ENCODE measurements at places on chromosomes 16 and 17. TPM values are rescaled to one million over a fixed set of nuclear protein-coding genes. Genes with fewer than 3 reads are reported as not detected.

Gene PHOSPHO1
- 0.95 TPM for total RNA-seq

GRCh38 chr17:47119746-47120520, 69.2 kb downstream of the CDC27 start:
- DNase-seq = no peak

- no peak for DNase-seq
Observed at GRCh38 chr17:79478051-79478461, 132.8 kb downstream of the RBFOX3 start.

DNA sequence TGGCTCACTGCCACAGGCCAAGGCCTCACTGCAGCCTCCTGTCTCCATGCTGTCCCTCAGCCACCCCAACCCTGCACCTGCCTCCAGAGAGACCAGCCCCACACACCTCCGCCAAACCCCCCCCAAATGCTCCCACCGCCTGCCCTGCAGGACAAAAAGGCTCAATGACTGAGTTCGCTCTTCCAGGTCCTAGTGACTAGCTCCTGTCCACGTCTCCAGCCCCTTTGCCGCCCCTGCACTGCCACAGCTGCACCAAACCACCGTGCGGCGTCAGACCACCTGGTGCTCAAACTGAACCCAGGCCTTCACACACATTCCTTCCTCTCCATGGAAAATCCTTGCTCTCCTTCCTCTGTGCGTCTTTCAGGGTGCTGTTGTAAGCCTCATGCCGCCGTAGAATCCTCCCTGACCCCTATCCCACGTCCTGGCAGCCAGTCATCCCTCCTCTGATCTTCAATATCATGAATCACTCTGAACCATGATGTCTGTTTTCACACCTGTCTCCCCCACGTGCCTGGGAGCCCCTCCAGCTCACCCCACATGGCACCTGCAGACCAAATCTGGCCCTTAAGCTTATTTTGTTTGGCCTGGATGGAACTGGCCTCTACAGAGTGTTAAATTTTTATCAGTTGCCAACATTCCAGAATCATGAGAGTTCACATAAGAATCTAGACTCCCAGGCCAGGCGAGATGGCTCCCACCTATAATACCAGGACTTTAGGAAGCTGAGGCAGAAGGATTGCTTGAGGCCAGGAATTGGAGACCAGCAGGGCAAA, 4.3 kb upstream of the GSG1L start:
- no peak for DNase-seq

- no peak for DNase-seq
Observed at GRCh38 chr17:51667706-51668083, 407.3 kb downstream of the UTP18 start.

- DNase-seq = no peak
Observed at GRCh38 chr17:39339272-39339671, 62.2 kb downstream of the FBXL20 start.

Gene ADAD2
- not detected for total RNA-seq

DNA sequence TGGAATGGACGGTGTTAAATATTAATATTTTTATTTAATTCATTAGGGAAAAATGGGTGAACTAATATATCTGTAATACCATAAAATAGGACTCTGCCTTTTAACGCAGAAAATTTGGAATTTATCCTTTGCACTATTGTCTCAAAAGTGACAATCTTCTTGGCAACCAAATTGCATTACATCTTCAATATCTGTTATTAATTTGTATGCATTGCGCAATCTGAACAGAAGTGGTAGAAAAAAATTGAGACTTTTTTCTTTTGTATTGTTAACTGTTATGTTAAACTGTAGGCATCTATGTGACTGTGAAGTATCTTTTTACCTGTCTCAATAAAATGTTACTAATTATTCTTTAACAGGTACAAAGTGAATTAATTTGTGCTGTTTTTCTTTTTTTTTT, 55.6 kb downstream of the PPM1E start:
- DNase-seq = no peak

- no peak for DNase-seq
Observed at GRCh38 chr16:70772493-70772892, 28.5 kb downstream of the VAC14 start.

DNA sequence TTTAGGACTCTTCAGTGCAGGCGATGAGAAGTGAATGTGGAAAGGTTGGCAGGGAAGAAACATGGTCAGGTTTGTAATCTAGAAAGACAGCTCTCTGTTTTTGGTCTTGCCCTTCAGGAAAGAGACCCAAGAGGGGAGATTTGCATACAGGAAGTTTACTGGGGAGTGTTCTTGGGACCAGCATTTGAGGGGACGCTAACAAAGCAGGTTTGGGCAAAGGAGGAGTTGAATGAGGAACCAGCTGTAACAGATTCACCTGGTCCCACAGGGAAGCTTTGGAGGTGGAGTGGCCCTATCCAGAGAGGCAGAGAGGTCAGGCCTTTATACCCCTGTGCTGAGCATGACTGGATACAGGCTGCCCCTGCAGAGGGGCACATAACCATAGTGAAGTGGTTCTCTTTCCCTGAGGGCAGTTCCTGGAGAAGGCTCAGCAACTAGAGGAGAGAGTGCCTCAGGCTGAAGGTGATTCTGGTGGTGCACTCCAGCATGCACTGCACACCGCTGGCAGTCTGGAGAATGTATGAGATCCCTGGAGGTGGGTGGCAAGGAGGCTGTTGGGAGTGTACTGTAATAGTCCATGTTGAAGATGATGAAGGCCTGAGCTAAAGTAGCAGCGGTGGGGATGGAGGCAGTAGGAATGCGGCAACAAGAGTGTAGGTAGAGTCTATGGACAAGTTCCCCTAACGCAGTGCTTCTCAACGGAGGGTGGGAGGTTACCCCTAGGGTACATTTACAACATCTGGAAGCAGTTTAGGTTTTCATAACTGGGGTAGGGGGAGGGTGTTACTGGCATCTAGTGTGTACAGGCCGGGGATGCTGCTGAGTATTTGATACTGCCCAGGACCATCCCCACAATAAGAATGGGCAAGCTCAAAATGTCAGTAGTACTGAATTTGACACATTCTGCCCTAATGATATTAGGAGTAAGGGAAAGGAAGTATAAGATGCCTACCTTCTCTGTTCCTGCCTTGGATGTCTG, 37.2 kb downstream of the MAP2K6 start:
- no peak for DNase-seq

- no peak for DNase-seq
Observed at GRCh38 chr16:9007177-9007794, 43.6 kb upstream of the USP7 start.

DNA sequence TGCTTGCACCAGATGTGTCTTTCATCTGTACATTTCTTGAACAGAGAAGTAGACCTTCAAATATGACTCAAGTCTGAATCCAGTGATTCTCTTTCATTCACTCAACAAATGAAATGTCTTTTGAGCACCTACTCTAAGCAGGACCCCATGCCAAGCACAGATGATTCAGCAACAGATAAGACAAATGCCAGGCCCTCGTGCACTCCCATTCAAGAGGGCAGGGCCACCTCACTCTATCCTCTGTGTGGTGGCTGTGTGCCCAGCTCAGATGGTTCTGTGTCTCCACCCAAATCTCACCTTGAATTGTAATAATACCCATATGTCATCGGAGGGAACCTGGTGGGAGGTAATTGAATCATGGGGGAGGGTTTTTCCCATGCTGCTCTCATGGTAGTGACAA, 74.1 kb upstream of the NKD1 start:
- DNase-seq = no peak

DNA sequence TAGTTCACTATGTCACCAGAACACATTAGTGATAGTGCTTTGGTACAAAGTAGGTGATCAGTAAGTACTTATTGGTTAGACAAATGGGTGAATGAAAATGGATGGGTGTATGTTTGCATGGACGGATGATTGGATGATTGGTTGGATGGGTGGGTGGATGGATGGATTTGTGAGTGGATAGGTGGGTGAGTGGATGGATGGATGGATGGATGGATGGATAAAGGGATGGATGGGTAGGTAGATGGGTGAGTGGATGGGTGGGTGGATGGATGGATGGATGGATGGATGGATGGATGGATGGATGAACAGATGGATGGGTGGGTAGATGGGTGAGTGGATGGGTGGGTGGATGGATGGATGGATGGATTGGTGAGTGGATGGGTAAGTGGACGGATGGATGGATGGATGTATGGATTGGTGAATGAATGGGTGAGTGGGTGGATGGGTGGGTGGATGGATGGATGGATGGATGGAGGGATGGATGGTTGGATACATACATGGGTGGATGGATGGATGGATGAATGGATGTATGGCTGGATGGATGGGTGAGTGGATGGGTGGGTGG, 225.3 kb upstream of the GSE1 start:
- no peak for DNase-seq

Gene IL34
- 55.6 TPM for total RNA-seq

Gene NOG
- 2.3 TPM for total RNA-seq

DNA sequence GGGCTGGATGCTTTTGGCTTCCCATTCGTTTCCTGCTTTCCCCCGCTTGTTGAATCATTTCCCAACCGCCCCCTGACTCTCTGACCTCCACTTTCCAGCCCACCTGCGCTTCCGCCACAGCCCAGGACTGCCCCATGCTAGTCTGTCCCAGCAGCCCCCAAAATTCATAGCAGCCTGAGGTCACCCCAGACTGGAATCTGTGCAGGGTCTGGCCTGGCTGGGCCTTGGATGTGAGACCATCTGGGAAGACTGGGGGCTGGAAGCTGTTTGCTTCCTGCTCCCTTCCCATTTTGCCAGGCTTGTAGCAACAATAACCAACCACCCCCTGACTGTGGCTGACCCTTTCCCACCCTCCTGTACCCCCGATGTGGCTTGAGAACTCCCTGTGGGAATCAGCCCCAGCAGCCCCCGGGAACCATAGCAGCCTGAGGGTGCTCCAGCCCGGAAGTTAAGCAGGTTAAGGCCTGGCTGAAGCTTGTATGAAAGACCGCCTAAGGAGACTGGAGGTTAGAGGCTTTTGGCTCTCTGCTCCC, 2290.8 kb downstream of the TP53TG3F start:
- DNase-seq = no peak

DNA sequence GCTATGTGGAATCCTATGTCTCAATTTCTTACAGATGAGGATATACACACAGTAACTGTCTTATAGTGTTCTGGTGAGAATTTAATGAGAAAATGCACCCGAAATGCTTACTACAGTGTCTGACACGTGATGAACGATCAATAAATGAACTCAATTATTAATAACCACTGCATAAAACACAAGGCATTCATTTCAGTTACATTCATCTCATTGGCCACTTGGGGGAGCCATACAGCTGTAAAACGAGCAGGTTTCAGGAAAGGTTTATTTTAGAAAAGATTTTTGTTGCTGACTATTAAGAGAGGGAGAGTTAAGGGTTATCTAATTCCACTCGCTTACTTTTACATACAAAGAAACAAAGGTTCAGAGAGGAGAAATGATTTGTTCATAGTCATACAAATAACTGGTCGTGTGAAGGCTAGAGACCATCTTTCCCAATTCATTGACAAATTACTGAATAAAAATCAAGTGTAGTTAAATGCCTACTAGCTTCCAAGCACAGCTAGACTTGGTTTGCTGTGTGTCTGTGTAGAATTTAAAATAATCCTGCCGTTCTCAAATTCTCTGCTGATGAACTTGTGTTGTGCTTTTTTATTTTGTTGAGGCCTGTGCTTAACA, 160.1 kb downstream of the MAP2K4 start:
- no peak for DNase-seq

Gene PLLP
- 8.6 TPM for total RNA-seq

DNA sequence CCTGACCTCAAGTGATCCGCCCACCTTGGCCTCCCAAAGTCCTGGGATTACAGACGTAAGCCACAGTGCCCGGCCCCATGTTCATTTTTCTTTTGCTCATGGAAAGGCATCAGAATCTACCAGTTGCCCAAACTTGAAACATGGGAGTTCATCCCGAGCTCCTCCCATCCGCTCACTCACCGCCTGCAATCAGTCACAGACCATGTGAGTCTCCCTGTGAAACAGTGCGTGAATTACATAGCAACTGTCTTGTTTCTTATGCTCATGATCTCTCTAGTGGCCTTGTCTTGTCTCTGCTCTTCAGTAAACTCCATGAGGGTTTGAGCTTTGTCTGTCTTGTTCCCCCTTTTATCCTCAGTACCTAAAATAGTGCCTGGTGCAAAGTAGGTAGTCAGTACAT, 52.1 kb upstream of the TNRC6A start:
- no peak for DNase-seq

GRCh38 chr17:65359016-65359415, 202.4 kb downstream of the AXIN2 start:
- no peak for DNase-seq

DNA sequence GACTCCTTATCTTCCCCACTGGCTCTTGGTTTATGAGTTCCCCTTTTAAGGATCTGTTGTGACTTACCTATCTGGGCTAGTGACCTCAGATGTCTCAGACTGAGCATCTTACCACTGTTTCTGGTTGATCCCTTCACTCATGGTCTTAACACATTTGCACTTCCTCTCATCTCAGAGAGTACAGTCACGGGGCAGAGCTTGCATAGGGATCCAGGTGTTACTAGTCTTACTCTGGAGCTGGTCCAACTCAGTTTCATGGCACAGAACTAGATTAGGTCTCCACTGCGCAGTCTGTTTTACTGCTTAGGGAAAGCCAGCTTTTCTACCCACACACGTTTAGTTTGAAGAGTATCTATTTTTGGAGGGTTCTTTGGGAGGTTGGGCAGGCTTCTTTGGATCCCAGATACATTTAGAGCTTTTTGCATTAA, 10.2 kb downstream of the GABARAPL2 start:
- no peak for DNase-seq

Gene NUBP1
- 19.2 TPM for total RNA-seq

DNA sequence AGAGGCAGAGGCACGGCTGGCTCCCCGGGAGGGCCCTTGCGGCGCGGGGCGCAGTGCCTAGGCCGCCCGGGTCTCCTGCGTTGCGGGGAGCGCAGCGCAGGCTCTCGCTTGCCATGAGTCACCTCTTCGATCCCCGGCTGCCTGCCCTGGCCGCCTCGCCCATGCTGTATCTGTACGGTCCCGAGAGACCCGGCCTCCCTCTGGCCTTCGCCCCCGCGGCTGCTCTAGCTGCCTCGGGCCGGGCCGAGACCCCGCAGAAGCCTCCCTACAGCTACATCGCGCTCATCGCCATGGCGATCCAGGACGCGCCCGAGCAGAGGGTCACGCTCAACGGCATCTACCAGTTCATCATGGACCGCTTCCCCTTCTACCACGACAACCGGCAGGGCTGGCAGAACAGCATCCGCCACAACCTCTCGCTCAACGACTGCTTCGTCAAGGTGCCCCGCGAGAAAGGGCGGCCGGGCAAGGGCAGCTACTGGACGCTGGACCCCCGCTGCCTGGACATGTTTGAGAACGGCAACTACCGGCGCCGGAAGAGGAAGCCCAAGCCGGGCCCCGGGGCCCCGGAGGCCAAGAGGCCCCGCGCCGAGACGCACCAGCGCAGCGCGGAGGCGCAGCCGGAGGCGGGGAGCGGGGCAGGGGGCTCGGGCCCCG, 390 bp downstream of the FOXL1 start:
- no peak for DNase-seq

- DNase-seq = no peak
Observed at GRCh38 chr16:31063843-31064611, 10.0 kb downstream of the ZNF668 start.

- no peak for DNase-seq
Observed at GRCh38 chr17:28239271-28239624, 79.8 kb upstream of the TMEM97 start.

DNA sequence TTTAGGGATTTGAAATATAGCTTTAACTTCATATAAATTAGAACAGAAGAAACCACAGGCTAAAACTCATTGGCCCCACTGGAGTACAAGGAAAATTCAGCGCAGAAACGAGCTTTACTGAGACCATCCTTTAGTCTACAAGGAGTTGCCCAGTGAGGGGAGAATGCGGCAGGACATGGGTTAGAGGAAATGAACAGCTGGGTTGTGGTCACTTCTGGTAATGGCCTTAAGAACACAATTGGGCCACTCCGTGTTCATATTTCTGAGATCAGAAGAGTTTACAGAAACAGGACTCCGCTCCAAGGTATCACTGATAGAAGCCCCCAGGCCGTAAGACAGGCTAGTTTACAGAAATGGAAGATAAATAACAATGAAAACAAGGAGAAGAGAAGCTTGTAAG, 188.3 kb downstream of the ZFHX3 start:
- DNase-seq = no peak

Gene NPIPA5
- 28.6 TPM for total RNA-seq

Measured in thoracic aorta (tissue), 2 donors.